ENCODE measurements at places on chromosomes 13 and 19.

GRCh38 chr13:99553033-99553432, 51.8 kb downstream of the TM9SF2 start:
- no peak for DNase-seq

DNA sequence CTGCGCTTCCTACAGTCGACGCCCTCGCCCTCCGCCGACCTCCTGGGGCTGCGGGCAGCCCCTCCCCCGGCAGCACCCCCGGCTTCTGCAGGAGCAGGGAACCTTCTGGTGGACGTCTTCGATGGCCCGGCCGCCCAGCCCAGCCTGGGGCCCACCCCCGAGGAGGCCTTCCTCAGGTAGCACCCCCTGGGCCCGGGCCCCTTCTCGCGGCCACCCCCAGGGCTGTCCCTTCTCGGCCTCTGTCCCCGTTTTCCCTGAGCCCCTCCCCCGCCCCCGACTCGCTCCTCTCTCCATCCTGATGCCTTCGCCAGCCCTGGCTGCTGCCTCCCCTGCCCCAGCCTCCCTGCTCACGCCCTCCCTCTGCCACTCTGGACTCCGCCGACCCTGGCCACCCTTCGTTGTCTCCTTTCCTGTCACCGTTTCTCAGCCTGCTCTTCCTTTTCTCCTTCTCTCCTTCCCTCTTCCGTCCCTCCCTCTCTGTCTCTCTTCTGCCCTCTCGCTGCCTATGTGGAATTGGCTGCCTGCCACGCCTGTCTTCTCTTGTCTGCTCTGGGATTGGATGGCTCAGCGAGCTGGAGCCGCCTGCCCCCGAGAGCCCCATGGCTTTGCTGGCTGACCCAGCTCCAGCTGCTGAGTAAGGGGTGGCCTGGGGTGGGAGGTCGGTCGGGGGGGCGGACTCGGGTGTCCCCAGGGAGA, 11.0 kb downstream of the FUZ start:
- peak; percentile 33 for DNase-seq

GRCh38 chr13:28574617-28575142, 79.8 kb upstream of the FLT1 start:
- DNase-seq, result no peak

- no peak for DNase-seq
Measured at GRCh38 chr13:28316836-28317235, 178.1 kb downstream of the FLT1 start.

DNA sequence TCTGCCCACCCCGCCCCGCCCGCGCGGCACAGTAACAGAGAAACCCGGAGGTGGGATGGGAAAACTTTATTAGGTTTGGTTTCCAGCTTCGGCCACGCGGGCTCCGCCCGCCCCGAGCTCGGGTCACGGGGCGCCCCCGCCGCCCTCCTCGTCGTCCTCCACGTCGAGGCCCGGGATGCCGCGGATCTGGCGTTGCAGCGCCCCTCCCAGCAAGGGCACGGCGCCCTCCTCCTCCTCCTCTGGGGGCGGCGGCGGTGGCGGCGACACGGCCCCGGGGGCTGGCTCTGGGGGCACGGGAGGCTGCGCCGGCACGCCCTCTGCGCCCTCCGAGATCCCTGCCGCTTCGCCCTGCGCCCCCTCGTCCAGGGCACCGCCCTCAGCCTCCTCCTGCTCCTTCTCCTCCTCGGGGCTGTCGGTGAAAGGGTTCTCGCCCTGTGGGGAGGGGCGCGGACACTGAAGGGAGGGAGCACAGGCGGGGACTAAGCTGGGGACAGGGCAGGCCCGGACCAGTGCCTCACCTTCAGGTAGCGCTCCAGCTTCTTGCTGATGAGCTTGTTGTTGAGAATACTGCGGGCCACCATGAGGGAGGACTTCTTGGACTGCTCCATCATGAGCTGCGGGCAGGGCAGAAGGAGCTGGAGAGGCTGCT, 536 bp upstream of the AKAP8 start:
- peak; percentile 48 for DNase-seq
